ENCODE measurements at places on chromosomes 2 and 18. TPM values are rescaled to one million over a fixed set of nuclear protein-coding genes. Genes with fewer than 3 reads are reported as not detected.

DNA sequence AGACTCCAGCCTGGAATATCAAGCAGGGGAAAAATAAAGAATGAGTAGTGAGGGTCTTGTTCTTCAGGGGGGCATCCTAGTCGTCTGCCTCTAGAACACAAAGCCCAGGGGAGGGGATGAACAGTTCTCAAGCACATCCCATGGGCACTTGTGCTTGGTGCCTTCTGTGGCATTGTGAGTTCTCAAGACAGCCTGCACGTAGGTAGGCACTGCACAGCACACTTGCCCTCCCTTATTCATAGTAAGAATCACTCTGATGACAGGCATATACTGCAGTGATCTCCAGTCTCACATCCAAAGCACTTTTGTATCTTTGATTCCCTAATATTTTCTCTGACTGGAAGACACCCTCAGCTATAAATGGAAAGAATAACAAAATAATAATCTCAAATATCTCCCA is 104.7 kb upstream of the CNGA3 start:
- DNase-seq: no peak

DNA sequence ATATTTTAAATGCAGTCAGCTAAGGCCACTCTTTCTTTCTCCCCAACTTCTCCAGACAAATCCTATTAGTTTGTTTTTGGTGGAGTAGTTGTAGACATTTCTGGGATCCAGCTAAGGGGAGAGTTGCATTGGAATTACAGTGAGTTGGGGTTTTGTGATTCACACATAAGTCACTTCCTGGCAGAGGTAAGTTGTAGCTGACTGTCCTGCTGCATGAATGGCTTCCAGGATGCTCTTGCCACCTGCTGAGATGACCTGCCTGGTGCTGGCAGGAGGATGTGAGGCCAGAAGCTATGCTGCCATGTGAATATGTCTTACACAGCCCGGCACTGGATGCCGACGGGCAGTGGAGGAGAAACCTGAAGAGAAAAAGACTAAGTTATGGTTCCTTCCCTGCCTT is 243.7 kb downstream of the TDRD15 start:
- DNase-seq: no peak

- DNase-seq: no peak
Observed at GRCh38 chr2:196361606-196362326, 190.4 kb upstream of the STK17B start.

DNA sequence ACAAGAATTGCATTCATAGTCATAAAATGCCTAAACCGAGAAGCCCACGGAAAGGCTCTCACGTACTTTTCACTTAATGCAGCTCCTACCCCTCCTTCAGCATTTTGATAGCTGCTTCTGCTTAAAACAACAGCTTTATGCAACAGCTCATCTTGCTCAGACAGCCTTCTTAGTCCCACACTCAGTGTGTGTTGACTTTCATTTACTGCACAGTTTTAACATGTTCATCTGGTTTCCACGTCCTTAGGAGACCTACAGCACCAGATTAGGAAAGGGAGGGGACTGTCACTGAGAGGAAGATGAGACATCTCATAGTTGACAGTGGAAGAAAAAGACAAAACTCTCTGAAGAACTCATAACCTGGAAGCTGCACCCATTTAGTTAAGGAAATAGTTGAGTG is 435.4 kb downstream of the SETBP1 start:
- DNase-seq: no peak

GRCh38 chr2:1550658-1551316 is 137.5 kb downstream of the TPO start:
- DNase-seq: peak; percentile 61

DNA sequence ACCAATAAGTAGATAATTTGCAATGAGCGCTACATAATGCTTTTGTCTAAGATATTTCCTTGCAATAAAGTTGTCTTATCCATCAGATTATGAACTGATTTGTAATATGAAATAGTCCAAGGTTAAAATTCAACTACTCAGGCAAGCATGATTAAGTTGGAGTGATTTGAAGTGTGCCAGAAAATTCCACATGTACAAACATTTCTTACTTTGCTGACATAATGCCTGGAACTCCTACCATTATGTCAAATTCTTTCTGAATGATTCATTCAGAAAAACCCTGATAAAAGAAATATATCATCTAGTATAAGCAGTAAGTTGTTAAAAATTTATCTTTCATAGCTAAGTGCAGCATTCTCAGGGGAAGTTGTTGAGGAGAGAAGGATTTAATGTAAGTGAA is 87.3 kb downstream of the CBLN2 start:
- DNase-seq: no peak

DNA sequence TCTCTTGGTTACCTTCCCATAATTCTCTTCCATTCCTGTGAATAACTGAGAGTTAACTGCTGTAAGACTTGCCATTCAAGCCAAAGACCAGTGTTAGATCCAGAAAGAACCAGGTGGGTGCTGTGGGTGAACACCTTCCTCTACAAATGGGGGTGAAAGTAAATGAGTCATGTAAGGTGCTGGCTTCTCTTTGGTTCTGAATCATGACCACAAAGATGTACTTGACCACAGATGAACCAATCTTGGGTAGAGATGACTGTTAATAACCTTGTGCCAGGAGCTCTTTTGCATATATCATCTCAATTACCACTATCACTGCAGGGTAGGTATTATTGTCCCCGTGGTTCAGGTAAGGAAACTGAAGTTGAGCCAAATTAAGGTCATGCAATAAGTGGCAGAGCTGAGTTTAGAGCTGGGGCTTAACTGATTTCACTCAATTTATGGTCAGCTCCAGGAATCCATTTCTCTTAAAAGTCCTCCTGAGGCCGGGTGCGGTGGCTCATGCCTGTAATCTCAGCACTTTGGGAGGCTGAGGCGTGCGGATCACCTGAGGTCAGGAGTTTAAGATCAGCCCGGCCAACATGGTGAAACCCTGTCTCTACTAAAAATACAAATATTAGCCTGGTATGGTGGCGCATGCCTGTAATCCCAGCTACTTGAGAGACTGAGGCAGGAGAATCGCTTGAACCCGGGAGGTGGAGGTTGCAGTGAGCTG is 244.9 kb upstream of the CXCR4 start:
- DNase-seq: no peak

DNA sequence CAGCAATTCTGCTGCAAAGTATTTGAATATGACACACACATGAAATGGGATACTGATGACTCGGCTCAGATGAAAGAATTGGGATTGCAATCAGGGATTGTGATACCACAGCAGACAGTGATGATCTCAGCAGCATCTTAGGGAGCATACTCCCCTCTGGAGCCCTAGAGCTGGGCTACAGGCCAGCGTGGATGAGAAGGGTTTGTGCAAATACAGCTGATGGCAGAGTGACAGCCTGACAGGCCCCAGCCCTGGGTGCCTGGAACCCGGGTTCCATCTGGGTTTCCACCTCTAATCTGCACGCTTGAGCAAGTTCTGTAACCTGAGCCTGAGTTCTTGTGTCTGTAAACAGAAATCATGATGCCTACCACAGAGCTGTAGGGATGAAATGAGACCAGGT is 418.0 kb downstream of the LRATD1 start:
- DNase-seq: no peak

GRCh38 chr2:169476459-169476858 is 2.8 kb upstream of the BBS5 start:
- DNase-seq: no peak

DNA sequence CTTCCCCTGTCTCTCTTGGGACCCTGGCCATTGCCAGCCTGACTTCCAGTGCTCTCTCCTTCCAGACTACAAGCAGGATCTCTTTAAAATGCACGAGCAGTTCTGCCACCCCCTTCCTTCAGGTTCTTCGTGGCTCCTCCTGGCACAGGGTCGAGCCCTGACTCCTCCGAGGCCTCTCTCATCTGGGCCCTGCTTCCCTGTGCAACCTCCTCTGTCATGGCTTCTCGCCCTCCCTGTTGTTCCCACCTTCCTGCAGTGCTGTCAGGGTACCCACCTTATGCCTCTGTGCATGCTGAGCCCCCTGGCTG is 56.7 kb upstream of the RPL31 start:
- no peak for DNase-seq

- no peak for DNase-seq
Observed at GRCh38 chr2:9815844-9816279, 27.4 kb upstream of the TAF1B start.

The ASXL3 gene
- 4.3 TPM for total RNA-seq

- no peak for DNase-seq
Observed at GRCh38 chr2:177812713-177813396, 259.7 kb downstream of the PDE11A start.

GRCh38 chr18:9619545-9619944 is 5.2 kb upstream of the PPP4R1 start:
- no peak for DNase-seq

The CCDC148 gene
- total RNA-seq: 0.52 TPM

The CD302 gene
- 71.2 TPM for total RNA-seq

The AKAIN1 gene
- not detected for total RNA-seq

The CDH2 gene
- total RNA-seq: 10.1 TPM

GRCh38 chr2:151919786-151920185 is 91.6 kb upstream of the ARL5A start:
- DNase-seq: no peak

Measured in aorta (tissue), 5 donors.